Activated CD4-positive, alpha-beta T cell treated with anti-CD3 and anti-CD28 coated beads, Interleukin-2, Interleukin-4, amounts not matched to agents 100 ng/mL and 50 ng/mL, durations not matched to agents 16 hours and 8 hours (primary cell): ENCODE measurements at places on chromosomes 4 and X.

DNA sequence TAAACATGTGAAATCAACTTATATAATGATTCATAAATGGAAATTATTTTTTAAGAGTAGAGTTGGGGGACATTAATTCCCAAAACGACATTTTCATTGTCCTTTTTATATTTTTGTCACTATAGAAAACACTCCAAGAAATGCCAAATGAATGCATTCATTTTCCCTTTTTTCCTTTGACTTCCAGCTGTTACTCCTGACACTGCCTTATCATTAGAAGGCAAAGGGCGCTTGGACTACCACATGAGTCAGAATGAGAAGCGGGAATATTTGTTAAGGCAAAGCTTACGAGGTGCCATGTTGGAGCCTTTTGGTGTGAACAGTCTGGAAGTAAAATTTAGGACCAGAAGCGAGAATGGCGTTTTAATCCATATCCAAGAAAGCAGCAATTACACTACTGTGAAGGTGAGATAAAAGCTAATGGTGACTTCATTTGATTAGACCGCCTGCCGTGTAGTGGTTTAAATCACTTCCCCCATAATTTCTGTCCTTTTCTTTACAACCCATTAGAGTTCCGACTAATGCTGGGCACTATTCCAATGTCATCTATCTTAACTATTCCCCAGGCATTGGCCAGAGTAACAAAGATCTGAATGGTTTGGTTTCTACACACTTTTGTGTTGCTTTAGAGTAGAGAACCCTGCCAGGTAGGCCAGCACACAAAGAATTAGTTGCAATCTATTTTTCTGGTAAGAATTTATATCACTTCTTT, 166.7 kb downstream of the FAT4 start:
- no peak for DNase-seq

GRCh38 chr4:25842229-25842845, 20.5 kb downstream of the SEL1L3 start:
- DNase-seq, result no peak

GRCh38 chrX:69231903-69232302, 66.7 kb upstream of the PJA1 start:
- DNase-seq, result no peak

DNA sequence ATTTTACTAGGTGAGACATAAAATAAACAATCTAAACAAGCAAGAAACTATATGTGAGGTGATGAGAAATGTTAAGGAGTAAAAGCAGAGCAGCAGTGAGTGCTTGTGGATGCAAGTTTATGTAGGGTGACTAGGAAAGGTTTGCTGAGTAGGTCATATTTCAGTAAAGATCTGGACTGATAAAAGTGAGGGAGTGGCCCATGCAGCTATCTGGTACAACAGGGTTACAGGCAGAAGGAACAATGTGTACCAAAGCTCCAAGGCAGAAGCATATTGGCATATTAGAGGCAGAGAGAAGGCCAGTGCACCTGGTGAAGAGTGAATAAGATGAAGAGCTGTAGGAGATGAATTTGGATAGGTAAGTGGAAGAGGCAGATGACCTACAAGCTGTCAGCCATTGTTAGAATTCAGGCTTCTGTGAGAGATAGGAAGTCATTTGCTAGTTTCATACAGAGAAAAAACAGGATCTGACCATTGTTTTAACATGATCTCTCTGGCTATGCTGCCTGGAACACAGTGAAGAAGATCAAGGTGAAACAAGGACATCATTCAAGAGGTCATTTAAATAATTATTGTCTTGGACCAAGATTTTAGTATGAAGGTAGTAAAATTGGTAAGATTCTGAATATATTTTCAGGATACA, 274.6 kb downstream of the ANKRD50 start:
- no peak for DNase-seq

GRCh38 chrX:119604766-119605463, 1.3 kb downstream of the NKRF start:
- no peak for DNase-seq

DNA sequence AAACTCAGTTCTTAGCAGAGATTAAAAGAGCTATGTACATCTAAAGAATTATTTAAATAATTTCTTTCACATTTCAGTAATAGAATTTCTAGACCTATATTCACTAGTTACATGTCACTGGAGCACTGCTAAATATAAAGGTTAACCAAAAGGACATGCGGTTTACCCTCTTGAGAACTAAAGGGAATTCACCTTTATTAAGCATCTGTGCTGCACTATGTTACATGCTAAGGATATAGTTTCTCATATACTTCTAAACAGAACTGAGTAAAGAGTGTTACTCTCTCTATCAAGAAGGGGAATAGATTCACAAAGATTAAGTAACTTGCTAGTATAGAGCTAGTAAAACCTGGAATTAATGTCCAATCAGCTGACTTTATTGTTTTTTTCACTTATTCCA, 7.6 kb downstream of the SPIN3 start:
- no peak for DNase-seq

- no peak for DNase-seq
Observed at GRCh38 chrX:15344106-15344505, 8.8 kb upstream of the PIGA start.

GRCh38 chrX:106263817-106264216, 95.7 kb downstream of the PWWP3B start:
- DNase-seq, result no peak

DNA sequence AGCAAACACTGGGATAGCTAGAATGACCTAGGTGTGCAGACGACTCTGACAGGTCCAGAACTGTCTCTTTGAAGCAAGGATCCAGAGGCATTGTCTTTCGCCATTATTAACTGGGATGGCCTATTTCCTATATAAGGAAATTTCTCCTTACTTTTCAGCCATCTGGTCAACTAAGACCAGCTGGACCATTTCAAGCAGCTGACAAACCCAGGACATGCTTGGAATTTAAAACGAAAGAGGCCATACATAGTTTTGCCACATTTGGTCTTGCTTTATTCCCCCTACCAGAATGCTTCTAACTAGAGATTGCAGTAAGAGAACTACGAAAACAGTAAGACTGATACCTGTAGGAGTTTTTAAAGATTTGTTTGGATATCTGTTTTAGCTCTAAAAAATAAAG, 87.0 kb downstream of the GLRA2 start:
- DNase-seq, result no peak

GRCh38 chr4:126539771-126540170, 1093.0 kb upstream of the INTU start:
- no peak for DNase-seq

GRCh38 chrX:154309041-154309775, 13.6 kb downstream of the TKTL1 start:
- no peak for DNase-seq
